Kidney (tissue), 22 donors: ENCODE measurements at places on chromosomes 7 and 10. TPM values are rescaled to one million over a fixed set of nuclear protein-coding genes. Genes with fewer than 3 reads are reported as not detected.

GIGYF1 gene
- 51.3 TPM for total RNA-seq

GLCCI1 gene
- total RNA-seq: 25.2 TPM

UTF1 gene
- not detected for total RNA-seq

SPDYE18 gene
- 1.8 TPM for total RNA-seq

AOAH gene
- 24.7 TPM for total RNA-seq

OPN4 gene
- not detected for total RNA-seq

CPN1 gene
- total RNA-seq: not detected

ANKRD61 gene
- total RNA-seq: 0.19 TPM

FIS1 gene
- total RNA-seq: 180 TPM

MET gene
- 225 TPM for total RNA-seq

OGDHL gene
- total RNA-seq: 82.8 TPM

AGR3 gene
- 20.3 TPM for total RNA-seq

KCTD7 gene
- 12.4 TPM for total RNA-seq

ZCWPW1 gene
- total RNA-seq: 3.0 TPM

NUDT5 gene
- 48.3 TPM for total RNA-seq

SPDYE5 gene
- total RNA-seq: not detected

RAMP3 gene
- total RNA-seq: 82.6 TPM

HYAL4 gene
- total RNA-seq: not detected

CTNNA3 gene
- total RNA-seq: 0.72 TPM

ARMC10 gene
- 40.7 TPM for total RNA-seq

SLC18A3 gene
- not detected for total RNA-seq

CTBP2 gene
- total RNA-seq: 111 TPM

HMX2 gene
- total RNA-seq: 0.25 TPM

GBX1 gene
- not detected for total RNA-seq

GRK5 gene
- total RNA-seq: 18.7 TPM

CCDC146 gene
- total RNA-seq: 15.4 TPM

ACBD7 gene
- total RNA-seq: 0.50 TPM

SLC16A12 gene
- total RNA-seq: 38.8 TPM
